Activated naive CD4-positive, alpha-beta T cell treated with anti-CD3 and anti-CD28 coated beads, Interleukin-2, amount 50 U/mL, for 72 hours (primary cell): ENCODE measurements at places on chromosomes 13 and 19.

- DNase-seq, result no peak
These were observed 10.9 kb upstream of the RCBTB1 start for GRCh38 chr13:49596221-49596620.

GRCh38 chr13:79458436-79458835, 22.5 kb upstream of the NDFIP2 start:
- DNase-seq, result no peak

- DNase-seq, result no peak
These were observed 84.3 kb downstream of the SLAIN1 start for GRCh38 chr13:77781808-77782207.

- DNase-seq, result no peak
These were observed 7.2 kb upstream of the ZNF841 start for GRCh38 chr19:52102782-52103181.

GRCh38 chr13:44132710-44133109, 240.9 kb upstream of the SERP2 start:
- no peak for DNase-seq

GRCh38 chr19:3387645-3388589, 21.5 kb downstream of the NFIC start:
- DNase-seq, result no peak

GRCh38 chr13:49524740-49525501, 29.2 kb downstream of the PHF11 start:
- no peak for DNase-seq

DNA sequence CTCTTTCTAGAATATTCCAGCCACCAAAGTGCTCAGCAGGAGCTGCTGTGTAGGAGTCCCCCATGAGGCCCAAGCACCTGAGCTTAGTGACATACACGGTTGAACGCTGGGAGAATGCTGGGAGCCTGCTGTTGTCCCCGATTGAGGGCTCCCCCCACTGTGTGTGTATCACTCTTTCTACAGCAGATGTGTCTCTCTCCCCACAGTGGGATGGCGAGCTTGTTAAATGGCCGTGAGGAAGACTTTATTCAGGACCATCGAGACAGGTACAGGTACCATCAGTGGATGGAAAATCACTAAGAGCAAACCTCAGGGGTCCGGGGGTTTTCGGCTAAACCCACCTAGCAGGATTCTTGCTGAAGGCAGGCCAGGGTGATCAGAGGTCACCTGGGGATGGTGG, 22.7 kb downstream of the EPN1 start:
- no peak for DNase-seq
